ENCODE measurements at places on chromosomes 4 and X.

DNA sequence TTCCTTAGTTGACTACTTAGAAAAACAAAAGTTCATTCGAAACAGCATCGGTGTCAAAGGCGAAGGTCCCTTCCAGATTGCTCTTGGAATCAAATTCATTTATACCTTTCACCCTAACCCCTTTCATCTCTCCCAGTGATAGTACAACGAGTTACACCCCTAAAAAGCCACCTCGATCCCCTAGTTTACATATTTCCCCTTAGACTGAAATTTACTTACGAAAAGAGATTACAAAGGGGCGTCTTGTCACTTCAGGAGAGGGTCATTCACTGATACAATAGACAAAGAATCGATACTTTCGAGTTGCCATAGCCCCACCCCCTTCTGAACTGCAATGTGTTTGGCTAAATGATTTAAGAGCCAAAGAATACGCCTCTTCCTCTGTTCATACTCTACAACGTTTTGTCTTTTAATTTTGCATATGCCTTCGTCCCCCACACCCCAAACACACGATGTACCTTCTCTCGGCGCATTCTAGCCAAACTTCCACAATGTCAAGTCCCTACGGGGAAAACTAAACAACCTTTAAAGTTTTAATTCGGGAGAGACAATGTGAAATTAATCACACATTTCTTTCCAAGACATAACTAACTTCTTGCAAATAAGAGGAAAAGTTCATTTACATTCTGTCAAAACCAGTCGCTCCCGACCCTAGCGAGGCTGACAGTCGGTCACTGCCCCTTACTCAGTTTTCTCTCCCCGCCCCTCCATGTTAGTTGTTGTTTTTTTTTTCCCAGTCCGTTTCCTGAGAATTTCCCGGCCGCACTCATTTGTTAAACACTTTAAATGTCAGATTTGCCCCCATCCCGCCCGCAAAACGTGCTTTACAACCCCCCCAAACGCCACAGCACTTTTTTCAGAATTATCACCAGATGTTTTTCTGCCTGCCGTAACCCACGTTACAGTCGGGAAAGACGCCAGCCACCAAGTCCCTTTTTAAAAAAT is 88.6 kb downstream of the HPRT1 start:
- H3K27ac ChIP-seq = peak overlapping the region; percentile 19
- H3K27me3 ChIP-seq = no peaks in the 10 kb centered on the region
- H3K4me3 ChIP-seq = peak overlapping the region; percentile 40
- DNase-seq = no peak
- H3K4me1 ChIP-seq = no peaks in the 10 kb centered on the region

DNA sequence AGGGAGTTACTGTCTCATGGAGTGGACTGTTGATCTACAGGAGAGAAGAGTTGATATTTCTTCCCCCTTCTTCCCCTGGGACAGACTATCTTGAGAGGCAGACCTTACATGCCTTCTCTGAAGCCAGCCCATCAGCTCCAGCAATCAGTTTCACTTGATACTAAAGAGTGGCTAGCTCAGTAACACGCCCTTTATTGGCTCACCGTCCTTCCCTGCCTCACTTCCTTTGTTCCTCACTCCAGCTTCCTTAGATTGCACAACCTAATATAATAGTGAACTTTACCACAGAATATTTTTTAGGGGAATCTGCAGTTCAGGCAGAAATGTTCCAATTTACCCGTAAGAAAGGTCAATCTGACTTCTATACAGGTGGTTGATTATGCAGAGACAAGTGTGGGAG is 128.1 kb upstream of the NDP start:
- H3K36me3 ChIP-seq = no peaks in the 10 kb centered on the region
- no peak overlapping the region for H3K27ac ChIP-seq
- H3K27me3 ChIP-seq = peaks cover 7% of the 10 kb centered on the region
- H3K4me1 ChIP-seq = no peaks in the 10 kb centered on the region
- no peak for DNase-seq

- no peak overlapping the region for H3K4me3 ChIP-seq
- no peak overlapping the region for H3K27ac ChIP-seq
- H3K27me3 ChIP-seq = no peaks in the 10 kb centered on the region
- no peaks in the 10 kb centered on the region for H3K36me3 ChIP-seq
- H3K4me1 ChIP-seq = no peaks in the 10 kb centered on the region
Observed at GRCh38 chrX:149114874-149115273, 390.2 kb downstream of the IDS start.

DNA sequence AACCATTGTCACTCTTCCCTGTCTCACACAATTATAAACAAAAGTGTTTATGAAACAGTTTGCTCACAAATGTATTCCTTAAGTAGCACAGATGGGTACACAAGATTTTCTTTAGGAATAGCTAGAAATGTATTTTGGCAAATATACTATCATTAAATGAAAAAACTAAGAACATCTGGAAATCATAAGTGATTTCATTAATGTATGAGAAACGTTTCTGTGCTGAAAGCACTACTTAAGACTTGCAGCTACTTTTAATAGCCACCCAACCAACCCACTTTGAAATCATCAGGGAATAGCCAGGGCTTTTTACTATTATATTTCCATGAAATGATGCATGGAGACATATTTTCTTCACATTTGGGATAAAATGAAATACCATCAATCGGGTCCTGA is 62.3 kb upstream of the NAP1L5 start:
- no peaks in the 10 kb centered on the region for H3K27me3 ChIP-seq
- peaks cover 8% of the 10 kb centered on the region for H3K36me3 ChIP-seq
- H3K27ac ChIP-seq = no peak overlapping the region
- DNase-seq = no peak
- H3K4me3 ChIP-seq = no peak overlapping the region

DNA sequence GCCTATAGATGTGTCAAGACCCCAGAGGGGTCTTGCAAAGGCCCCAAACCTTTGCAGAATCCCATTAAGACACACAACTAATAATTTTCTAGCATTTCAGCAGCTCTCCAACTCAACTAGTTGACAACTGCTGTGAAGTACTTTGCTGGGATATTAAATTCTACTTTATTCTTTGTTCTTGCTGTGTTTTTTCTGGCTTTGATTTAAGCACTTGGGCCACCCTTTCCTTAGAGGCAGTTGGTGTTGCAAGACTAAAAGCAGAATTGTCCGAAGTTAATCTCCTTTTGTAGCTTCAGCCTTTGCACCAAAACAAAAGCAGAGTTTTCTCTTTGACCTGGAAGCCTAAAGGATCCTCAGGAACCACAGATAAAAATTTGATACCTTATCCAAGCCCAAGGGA is 353.1 kb upstream of the CLNK start:
- no peaks in the 10 kb centered on the region for H3K27me3 ChIP-seq
- no peak overlapping the region for H3K4me3 ChIP-seq
- no peak overlapping the region for H3K27ac ChIP-seq
- DNase-seq = no peak
- H3K36me3 ChIP-seq = no peaks in the 10 kb centered on the region

DNA sequence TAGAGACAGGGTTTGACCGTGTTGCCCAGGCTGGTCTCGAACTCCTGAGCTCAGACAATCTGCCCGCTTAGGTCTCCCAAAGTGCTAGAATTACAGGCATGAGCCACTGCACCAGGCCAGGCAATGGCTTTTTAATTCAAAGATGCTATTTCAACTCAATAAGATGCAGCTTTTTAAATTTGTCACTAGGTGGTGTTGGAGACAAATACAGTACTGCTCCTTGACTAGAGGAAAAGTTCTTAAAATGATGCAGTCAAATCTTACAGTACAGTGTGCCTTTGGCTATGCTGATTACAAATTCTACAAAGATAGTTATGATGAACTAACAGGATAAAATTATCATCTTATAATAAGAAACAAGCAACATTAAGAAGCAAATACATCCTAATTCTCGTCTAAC is 441.1 kb downstream of the KCNIP4 start:
- no peak overlapping the region for H3K4me3 ChIP-seq
- H3K36me3 ChIP-seq = no peaks in the 10 kb centered on the region
- no peak for DNase-seq
- no peaks in the 10 kb centered on the region for H3K27me3 ChIP-seq
- H3K27ac ChIP-seq = no peak overlapping the region
- no peaks in the 10 kb centered on the region for H3K4me1 ChIP-seq

- no peaks in the 10 kb centered on the region for H3K27me3 ChIP-seq
- H3K27ac ChIP-seq = no peak overlapping the region
- no peak for DNase-seq
- H3K4me1 ChIP-seq = no peaks in the 10 kb centered on the region
Observed at GRCh38 chrX:1713296-1713695, 98.4 kb downstream of the ASMT start.

GRCh38 chr4:10577508-10578426 is 106.8 kb downstream of the CLNK start:
- H3K4me1 ChIP-seq = no peaks in the 10 kb centered on the region
- no peaks in the 10 kb centered on the region for H3K27me3 ChIP-seq
- H3K27ac ChIP-seq = no peak overlapping the region

DNA sequence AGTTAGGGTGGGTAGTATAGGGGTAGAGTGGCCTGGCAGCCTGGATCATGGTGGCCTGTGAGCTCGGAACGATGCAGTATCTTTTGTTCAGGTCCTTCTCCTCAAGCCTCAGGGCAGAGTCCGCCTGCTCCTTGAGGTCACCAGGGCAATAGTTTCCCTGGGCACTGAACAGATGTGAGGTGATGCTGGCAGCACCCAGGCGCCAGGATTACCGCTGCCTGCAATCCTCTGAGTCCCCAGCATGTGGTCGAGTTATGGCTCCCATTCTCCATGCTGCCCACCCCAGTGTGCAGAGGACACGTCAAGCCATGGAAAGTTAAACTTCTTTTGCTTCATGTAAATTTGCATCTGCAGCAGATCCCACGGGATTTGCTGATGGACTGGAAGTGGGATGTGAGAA is 38.7 kb downstream of the NEIL3 start:
- H3K4me3 ChIP-seq = no peak overlapping the region
- no peak for DNase-seq
- H3K27ac ChIP-seq = no peak overlapping the region
- H3K36me3 ChIP-seq = no peaks in the 10 kb centered on the region

DNA sequence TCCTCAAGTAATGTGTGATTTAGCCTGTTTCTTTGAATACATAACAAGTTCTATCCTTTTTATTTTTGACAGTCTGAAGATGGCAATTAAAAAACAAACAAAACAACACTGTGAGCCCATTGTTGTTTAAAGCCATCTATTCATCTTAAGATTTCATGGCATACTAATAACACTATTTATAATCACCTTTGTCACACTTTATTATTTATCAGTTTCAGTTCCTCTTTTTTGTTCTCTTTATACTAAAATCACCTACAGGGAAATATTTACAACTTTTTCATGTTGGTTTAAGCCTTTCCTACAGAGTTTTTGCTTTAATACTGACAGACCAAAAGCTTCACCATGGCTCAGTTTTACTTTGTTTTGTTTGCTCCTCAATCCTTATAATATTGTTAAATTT is 247.4 kb upstream of the CTSO start:
- no peak overlapping the region for H3K4me3 ChIP-seq
- no peak overlapping the region for H3K27ac ChIP-seq
- no peaks in the 10 kb centered on the region for H3K27me3 ChIP-seq
- H3K36me3 ChIP-seq = no peaks in the 10 kb centered on the region

GRCh38 chr4:171636606-171637005 is 176.6 kb upstream of the GALNTL6 start:
- no peaks in the 10 kb centered on the region for H3K27me3 ChIP-seq
- H3K27ac ChIP-seq = no peak overlapping the region
- no peaks in the 10 kb centered on the region for H3K4me1 ChIP-seq
- no peak for DNase-seq

DNA sequence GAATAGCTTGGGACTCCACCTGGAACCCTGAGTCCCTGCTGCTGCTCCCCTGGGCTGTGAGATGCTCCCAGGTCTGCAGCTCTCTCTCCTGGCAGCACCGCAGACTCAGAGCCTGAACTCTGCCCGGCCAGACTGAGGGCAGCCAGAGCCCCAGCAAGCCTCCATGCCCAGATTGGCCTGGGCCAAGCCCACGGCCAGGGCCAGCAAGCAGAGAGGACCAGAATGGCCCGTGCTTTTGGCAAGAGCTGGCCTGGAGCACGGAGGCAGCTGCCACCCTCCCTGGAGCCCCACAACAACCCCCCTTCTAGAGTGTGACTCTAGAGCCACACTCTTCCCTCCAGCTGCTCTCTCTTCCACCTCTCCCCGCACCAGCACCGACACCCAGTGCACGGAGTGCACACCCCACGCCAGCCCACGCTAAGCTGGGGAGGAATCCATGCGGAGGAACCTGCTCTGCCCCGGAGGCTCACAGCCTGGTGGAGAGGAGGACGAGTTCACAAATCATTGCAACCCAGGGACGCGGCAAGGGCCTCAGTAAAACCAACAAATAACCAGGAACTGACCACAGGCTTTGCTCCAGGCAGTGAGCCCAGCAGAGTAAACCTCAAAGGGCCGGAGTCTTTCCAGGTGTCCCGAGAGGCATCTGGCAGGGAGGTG is 110.3 kb downstream of the HMX1 start:
- no peaks in the 10 kb centered on the region for H3K4me1 ChIP-seq
- H3K27ac ChIP-seq = no peak overlapping the region
- H3K4me3 ChIP-seq = no peak overlapping the region

GRCh38 chr4:184280591-184281071 is 63.0 kb upstream of the ENPP6 start:
- no peaks in the 10 kb centered on the region for H3K27me3 ChIP-seq
- no peak for DNase-seq
- no peaks in the 10 kb centered on the region for H3K4me1 ChIP-seq
- no peak overlapping the region for H3K27ac ChIP-seq
- H3K4me3 ChIP-seq = no peak overlapping the region

GRCh38 chr4:71538528-71538927 is 199.7 kb downstream of the SLC4A4 start:
- H3K4me3 ChIP-seq = no peak overlapping the region
- no peak overlapping the region for H3K27ac ChIP-seq
- H3K36me3 ChIP-seq = no peaks in the 10 kb centered on the region
- DNase-seq = no peak

GRCh38 chr4:158644356-158644755 is 27.3 kb downstream of the C4orf46 start:
- H3K27me3 ChIP-seq = no peaks in the 10 kb centered on the region
- H3K27ac ChIP-seq = no peak overlapping the region
- H3K36me3 ChIP-seq = no peaks in the 10 kb centered on the region
- H3K4me1 ChIP-seq = no peaks in the 10 kb centered on the region
- no peak overlapping the region for H3K4me3 ChIP-seq

DNA sequence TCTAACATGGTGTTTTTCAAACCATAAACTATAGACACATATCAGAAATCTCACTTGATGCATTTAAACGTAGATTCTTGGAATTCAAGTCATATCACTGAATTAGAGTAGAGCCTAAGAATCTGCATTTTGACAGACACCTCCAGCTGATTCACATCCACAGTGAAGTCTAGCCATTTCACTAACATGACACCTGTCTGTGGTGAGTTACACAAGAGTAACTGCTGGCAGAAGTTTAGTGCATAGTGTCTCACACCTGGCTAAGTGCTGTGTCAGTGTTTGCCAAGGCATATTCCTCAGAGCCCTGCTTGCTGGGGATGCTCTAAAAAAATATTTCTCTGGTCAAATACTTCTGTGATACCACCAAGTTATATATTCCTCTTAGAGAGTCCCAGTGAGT is 237.5 kb upstream of the DIAPH2 start:
- DNase-seq = no peak
- H3K4me1 ChIP-seq = no peaks in the 10 kb centered on the region
- H3K27me3 ChIP-seq = no peaks in the 10 kb centered on the region

GRCh38 chrX:150936556-150936955 is 38.1 kb upstream of the CD99L2 start:
- DNase-seq = no peak
- no peaks in the 10 kb centered on the region for H3K36me3 ChIP-seq
- no peaks in the 10 kb centered on the region for H3K27me3 ChIP-seq

Data from tibial nerve (tissue), 4 donors.